ENCODE measurements at places on chromosomes 7 and 10. TPM values are rescaled to one million over a fixed set of nuclear protein-coding genes. Genes with fewer than 3 reads are reported as not detected.

The MEST gene
- 1.9 TPM for total RNA-seq

The MRC1 gene
- total RNA-seq: 13.6 TPM

The SHLD2 gene
- 15.2 TPM for total RNA-seq

The EBLN1 gene
- total RNA-seq: not detected

The AGBL3 gene
- 1.0 TPM for total RNA-seq

The GDF10 gene
- total RNA-seq: 0.36 TPM

The OR2F2 gene
- not detected for total RNA-seq

The CD36 gene
- total RNA-seq: 210 TPM

The ASAH2 gene
- total RNA-seq: 0.36 TPM

The IDE gene
- total RNA-seq: 60.6 TPM

The LAMB1 gene
- 14.5 TPM for total RNA-seq

The RBP3 gene
- total RNA-seq: not detected

The HOXA7 gene
- total RNA-seq: 12.8 TPM

DNA sequence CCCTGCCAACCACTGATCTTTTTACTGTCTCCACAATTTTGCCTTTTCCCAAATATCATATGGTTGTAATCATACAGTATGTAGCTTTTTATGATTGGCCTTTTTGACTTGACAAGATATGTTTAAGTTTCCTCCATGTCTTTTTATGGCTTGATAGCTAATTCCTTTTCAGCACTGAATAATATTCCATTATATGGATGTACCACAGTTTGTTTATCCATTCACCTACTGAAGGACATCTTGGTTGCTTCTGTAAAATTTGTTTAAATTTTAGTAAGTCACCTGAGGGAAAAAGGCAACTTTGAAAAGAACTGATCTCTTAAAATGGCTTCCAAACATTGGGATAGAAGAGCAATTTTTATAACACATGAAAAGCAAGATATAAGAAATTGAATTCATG, 43.5 kb downstream of the ATRNL1 start:
- DNase-seq: no peak

DNA sequence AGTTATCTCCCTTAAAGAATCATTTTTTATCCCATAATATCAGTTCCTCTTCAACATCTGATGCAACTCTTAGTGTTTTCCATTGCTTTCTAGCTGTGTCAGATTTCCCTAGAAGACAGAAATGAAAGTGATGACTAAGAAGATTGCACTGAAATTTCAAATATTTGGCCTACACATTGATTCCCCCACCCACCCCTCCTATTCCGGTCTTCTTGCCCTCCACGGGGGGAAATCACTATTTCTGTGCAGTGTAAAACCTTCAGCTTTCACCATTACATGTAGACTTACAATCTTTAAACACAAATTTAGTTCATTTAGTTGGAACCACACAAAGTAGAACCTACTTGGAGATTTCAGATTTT, 63.7 kb upstream of the IL6 start:
- no peak for DNase-seq

DNA sequence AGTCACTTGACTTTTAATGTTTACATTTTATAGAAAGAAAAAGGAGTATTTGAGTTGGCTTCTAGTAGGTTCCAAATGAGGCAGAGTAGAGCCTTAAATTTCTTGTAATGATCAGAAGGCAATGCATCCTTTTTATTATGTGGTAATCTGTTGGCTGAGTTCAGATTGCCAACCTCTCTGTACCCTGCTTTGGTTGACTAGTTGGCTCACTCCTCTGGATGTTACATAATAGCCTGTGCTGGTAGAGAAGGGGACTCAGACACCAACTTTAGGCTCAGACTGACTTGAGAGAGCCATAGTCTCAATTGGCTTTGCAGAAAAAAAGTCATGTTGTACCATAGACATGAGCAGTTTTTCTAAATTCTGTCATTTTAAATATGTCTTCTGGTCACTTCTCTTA, 46.8 kb upstream of the GLCCI1 start:
- DNase-seq: no peak

- DNase-seq: peak; percentile 75
Observed at GRCh38 chr7:132065193-132065988, 509.0 kb upstream of the PODXL start.

GRCh38 chr10:28214219-28214618, 88.6 kb downstream of the MPP7 start:
- no peak for DNase-seq

DNA sequence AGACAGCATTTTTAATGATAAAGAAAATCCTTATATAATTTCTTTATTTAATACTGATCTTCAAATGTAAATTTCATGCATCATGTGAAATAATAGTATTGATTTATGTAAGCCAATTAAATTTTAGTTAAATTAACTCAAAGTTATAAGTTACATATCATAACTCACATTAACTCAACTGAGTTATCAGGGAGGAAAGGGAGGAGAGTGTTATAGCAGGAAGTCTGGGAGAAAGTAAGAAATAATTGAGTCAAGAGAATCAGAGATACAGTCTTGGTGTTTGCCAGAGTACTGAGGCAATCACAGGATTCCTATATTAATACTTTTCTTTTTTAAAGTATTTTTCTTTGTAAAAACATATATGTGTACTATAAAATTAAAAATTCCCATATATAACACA, 4.0 kb downstream of the BICC1 start:
- DNase-seq: no peak

DNA sequence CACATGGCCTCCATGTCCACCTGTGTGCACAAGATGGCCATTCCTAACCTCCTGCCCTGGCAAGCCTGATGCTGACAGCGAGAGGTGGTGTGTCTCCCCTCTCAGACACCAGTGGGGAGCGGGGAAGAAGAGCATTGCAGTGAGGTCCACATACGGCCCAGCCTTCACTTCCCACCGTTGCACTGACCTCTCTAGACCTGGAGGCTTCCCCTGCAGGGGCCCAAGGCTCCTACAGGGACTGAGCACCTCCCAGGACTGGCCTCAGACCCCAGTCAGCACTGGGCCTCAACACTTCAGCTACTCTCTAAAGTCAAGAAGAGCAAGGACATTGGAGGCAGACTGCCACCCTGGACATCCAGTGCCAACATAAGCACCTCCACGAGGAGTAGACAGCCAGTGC, 15.9 kb downstream of the STK32C start:
- no peak for DNase-seq

- DNase-seq: no peak
Observed at GRCh38 chr10:83516788-83517187, 622.5 kb upstream of the GHITM start.

- no peak for DNase-seq
Observed at GRCh38 chr7:133233142-133233541, 19.7 kb upstream of the EXOC4 start.

DNA sequence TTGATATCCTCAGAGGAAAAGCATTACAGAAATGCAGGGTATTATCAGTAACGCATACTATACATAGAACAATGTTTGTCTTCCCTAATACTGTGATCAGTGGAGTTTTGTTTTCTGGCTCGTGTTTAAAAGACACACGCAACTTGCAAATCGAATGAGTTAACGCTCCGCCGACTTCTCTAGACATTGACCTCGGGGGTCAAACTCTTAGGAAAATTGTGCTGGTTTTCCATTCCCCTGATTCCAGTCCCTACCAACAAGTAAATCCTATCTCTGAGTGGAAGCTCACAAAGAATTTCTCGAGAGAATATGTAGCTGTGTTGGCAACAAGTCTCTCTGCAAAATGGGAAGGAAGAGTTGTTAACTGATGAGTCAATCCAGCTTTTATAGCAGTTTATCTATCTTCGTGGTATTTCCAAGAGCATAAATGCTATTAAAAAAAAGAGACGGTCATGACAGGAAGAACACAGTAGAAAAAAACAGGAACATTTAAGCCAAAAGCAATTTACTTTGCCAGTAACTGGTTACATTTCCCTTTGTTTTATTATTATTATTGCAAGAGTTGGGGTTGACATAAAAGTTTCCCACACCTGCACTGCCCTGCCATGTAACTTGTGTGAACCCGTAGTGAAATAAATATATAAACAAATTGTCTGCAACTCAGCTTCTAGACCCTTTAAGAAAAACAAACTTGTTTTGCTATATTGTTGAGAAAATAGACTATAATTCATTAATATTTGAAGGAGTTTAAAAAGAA, 144.4 kb downstream of the ARID5B start:
- no peak for DNase-seq

DNA sequence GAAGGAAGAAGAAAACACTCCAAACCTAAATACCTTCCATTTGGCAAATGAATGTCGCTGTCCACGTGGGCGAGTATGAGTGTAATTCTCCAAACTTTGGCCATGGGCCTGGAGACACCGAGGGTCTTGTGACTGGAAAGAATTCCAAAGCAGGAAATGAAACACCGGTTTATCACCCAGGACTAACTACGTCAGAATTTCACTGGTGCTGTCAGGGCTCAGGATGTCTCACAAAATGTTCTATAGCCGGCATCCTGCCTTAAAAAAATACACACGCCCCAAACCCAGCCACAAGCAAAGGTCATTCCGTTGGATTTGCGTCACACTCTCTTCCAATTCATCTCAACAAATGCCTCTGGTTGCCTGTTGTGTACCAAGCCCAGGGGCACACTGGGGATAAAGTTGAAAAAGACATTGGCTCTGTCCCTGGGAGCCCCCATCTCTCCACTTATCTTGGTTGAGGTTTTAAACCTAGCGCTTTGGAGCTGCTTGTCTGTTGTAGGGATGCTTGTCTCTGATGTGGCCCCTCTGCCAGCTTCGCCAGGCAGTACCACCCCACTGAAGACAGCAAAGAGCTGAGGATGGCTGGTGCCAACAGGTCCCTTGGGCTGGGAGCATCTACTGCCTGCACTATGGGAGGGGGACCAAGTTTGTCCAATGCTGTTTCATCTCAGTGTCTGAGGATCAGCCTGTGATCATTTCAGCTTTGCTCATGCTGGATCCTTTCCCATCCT, 31.2 kb downstream of the GSTO2 start:
- no peak for DNase-seq

DNA sequence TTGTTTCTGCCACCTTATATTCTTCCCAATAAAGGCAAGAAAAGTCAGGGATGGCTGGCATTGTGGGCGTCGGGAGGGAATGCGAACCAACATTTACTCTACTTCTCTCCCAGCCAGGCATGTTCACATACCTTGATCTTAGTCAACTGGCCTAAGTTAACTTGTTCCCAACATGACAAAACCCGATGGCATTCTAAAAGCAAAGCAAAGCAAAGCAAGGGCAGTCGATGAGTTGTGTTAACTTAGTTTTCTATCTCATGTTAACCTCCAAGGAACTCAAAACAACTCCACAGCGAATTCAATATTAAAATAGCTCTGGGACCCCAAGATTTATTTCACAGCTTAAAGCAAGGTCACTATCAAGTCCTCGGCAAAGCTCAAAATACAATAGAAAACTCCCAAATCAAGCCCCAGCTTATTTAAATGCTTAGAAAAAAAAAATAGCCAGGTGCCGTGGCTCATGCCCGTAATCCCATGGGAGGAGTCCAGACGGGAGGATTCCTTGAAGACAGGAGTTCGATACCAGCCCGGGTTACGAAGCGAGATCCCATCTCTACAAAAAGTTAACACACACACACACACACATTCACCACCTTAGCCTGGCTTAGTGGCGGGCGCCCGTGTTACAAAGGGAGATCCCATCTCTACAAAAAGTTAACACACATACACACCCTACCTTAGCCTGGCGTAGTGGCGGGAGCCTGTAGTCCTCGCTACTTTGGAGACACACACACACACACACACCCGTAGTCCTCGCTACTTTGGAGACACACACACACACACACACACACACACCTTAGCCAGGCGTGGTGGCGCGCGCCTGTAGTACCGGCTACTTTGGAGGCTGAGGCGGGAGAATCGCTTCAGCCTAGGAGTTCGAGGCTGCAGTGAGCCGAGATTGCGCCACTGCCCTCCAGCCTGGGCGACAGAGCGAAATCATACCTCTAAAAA, 901 bp upstream of the CCNY start:
- DNase-seq: no peak

DNA sequence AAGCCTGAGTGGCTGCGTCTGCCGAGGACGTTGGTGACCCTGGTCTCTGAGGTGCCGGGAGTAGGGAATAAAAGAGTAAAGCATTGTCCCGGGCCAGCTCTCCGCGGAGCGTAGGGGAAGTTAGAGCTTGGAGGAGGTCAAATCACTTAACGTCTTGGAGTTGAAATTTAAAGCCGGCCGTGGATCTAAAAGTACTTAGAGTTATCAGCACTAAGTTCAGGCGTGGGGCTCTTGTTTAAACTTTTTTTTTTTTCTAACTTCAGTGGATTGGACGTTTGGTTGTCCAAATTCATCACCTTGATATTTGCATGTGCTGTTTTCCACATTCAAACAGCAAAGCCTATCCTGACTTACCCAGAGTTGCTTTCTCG, 700 bp downstream of the NIPSNAP2 start:
- no peak for DNase-seq

DNA sequence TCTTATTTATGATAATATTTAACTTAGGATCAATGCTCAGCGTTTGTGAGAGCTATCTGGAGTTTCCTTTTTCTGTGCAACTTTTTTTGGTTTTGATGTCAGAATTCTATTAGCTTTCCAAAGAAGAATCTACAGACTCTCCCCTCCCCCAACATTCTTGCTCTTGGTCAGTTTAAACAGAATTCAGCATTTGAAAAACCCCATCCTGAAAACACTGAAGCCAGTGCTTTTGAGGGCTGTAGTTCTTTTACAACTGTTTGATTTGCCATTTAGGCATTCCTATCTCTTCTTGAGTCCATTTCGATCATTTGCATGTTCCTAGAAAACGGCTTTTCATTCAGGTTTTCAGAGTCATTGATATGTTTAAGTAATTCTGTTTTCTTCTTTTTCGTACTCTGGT, 15.6 kb upstream of the CXCL12 start:
- DNase-seq: no peak

- peak; percentile 32 for DNase-seq
Observed at GRCh38 chr7:75740846-75741497, 2.2 kb upstream of the HIP1 start.

- no peak for DNase-seq
Observed at GRCh38 chr7:133529861-133530260, 277.0 kb downstream of the EXOC4 start.

- DNase-seq: no peak
Observed at GRCh38 chr10:28810057-28810870, 132.9 kb downstream of the BAMBI start.

DNA sequence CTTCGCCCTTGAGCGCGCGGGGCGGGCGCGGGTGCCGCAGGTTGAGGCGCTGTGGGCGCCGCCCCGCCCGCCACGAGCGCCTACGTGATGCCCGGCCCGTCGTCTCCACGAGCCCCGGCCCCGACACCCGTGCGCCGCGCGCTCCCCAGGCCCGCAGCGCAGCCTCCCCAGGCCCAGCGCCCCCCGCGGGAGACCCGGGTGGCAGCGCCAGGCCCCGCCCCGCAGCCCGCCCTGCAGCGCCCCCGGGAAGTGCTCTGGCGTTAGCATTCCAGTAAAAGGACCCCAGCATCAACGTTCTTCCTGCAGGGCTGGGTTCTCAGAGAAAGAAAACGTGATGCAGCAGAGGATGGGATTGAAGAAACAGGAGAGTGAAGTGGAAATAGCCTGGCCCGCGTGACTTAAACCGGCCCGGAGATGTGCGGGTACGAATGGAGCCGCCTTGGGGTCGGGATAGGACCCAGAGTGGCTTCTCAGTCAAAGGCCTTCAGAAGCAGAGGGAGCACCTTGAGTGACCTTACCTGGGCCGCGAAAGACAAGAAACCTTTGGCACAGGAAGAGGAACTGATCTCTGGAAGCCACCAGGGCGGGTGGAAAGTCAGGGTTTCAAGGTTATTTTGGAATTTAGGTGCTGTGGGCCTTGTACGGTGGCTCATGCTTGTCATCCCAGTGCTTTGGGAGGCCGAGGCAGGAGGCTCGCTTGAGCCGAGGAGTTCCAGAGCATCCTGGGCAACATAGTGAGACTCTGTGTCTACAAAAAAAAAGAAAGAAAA, 1.8 kb downstream of the PFKP start:
- DNase-seq: no peak

All from gastrocnemius medialis (tissue), 4 donors.